ENCODE measurements at places on chromosomes 11 and 22.

GRCh38 chr11:63764679-63765647 is 3.6 kb downstream of the ZFTA start:
- DNase-seq, result no peak

GRCh38 chr11:65130631-65131416 is 3.5 kb downstream of the SYVN1 start:
- DNase-seq, result no peak

DNA sequence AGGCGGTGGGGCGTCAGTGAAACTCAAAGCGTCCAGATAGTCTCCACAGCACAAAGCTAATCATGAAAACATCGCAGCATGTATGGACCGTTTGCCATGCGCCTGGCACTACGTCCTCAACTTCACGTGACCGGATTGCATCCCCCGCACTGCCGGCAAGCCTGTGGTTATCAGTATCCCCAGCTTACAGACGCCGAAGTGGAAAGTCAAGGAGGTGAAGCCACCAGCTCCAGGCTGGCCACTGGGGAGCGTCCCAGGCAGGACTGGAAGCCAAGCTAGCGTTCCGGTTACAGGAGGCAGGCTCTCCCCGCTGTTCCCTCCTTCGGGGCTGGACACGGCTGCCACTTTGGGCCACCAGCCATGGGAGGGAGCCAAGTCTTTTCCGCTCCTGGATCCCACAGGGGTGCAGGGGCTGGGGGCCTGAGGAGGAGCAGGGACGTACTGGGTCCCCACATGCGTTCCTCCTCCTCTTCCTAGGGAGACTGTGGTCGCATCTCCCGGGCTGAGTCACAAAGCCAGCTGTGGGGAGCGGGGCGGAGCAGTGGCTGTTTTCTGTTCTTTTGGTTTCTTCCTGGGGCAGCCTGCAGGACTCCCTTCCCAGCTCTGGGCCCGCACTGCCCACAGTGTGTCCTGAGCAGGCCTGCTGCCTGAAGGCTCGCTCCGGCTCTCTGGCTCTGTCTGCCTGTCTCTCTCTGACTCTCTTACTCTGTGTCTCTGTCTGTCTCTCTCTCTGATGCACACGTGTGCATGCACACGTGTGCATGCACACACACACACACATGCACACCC is 4.3 kb upstream of the OSBPL5 start:
- no peak for DNase-seq

GRCh38 chr22:39317775-39318506 is 1.5 kb downstream of the RPL3 start:
- no peak for DNase-seq

GRCh38 chr11:113204280-113204679 is 110.1 kb upstream of the TTC12 start:
- no peak for DNase-seq

- no peak for DNase-seq
Observed at GRCh38 chr22:35467681-35468434, 67.9 kb downstream of the MCM5 start.

DNA sequence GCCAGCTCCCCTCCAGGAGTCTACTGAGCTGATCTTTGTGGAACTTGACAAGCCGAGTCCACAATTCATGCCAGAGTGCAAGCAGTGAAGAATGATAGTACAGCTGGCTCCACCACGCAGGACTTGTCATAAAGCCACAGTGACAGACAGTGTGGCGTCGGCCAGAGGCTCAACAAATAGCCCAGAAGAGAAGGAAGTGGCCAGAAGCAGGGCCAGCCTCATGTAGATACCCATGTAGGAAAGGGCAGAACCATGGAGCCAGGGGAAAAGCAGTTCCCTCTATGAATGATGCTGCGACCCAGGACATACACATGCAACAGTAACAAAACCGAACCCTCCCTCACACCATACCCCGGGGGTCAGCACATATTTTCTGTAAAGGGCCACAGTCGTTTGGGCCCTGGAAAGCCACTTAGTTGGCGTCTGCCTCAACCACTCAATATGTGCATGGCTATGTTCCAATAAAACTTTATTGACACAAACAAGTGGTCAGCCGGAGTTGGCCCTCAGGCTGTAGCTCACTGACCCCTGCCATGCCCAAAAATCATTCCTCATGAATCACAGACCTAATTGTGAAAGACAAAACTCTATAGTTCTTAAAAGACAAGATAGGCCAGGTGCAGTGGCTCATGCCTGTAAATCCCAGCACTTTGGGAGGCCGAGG is 161.4 kb downstream of the BRD1 start:
- DNase-seq, result no peak

- DNase-seq, result no peak
Observed at GRCh38 chr11:8015753-8016239, 28.7 kb downstream of the EIF3F start.

DNA sequence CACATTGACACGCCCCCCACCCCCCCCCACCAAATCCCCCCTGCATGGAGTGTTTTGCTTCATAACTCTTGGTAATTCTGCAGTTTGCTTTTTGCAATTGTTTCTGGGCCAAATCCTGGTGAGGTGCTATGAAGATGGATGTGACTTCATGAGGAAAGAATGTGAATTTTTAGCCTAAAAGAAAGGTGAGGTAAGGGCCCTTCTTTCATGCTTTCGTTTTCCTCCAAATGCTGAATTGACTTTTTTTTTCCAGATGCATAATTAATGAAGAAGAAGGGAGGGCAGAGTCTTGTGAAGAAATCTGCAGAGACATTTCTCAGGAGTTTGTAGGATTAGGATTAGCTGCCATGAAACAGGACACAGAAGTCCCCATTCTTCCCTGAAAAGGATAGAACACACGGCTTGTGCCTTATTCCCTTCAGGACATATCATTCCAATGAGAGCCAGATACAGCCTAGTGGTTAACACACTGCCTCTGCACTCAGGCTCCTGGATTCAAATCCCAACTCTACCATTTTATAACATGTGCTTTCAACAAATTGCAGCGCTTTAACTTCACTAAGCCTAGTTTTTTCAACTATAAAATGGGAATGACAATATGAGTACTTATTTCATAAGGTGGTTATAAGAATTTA is 19.6 kb upstream of the TBCEL start:
- DNase-seq, result no peak

- DNase-seq, result no peak
Observed at GRCh38 chr11:47979378-47980087, 826 bp upstream of the PTPRJ start.

- no peak for DNase-seq
Observed at GRCh38 chr11:103870821-103871309, 165.6 kb upstream of the DDI1 start.

DNA sequence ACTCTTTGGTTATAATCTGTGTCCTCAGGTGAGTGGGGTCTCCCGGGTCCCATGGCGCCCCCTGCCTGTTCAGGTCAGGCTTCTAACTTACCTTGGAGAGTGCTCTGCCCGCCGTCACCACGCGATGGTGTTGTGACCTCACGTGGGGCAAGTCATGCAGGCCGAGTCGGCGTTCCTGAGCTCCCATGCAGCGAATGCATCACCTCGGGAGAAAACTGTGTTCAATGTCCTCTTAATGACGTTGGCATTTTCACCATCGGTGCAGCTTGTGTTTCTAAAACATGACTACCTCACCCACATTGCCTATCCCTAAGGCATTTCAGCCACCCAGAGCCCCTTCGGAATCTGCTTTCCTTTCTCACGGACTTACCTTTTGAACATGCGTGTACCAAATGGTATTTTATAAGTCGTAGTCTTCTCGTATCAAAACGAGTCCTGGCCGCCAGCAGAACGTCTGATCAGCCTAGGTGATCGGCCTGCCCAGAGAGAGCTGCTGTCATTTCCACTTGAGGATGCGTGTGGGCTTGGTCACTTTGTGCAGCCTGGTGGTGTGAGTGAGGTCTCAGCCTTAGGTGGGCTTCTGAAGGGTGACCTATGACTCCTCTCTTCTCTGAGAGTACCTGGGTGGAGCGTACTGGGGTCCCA is 64.8 kb downstream of the TBC1D22A start:
- DNase-seq, result no peak

- no peak for DNase-seq
Observed at GRCh38 chr11:21912285-21912684, 280.6 kb upstream of the ANO5 start.

GRCh38 chr11:94662065-94662779 is 95.1 kb downstream of the PIWIL4 start:
- DNase-seq, result no peak

- DNase-seq, result no peak
Observed at GRCh38 chr22:46049726-46050450, 72.9 kb upstream of the WNT7B start.

DNA sequence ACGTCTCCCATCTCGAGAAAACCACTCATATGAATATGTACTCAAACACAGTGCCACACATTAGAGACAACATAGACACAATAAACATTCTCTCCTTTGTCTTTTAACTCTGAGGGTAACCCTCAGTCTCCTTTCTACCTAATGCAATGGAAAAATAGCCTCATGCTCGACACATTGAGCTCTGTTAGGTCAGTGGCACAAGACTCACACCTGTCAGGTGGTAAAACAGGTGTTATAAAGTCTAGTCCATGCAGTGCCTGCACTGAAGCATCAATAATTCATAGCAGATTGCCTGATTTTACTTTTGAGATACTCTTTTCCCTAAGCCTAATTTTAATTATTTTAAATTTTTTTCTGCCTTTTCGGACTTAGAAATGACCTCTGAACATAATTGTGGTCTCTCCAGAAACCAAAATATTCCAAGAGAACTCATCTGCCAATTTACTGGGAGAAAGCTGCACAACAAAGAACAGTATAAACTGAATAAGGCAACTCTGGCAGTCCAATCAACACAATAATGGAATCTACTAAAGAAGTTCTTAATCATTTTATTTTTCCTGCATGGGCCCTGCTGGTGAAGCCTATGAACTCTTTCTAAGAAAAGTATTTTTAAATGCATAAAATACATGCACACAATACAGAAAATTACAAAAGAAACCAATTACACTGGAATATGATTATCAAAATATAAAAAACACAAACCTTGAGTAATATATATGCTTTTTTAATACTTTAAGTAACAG is 9.9 kb downstream of the RDX start:
- DNase-seq, result no peak

DNA sequence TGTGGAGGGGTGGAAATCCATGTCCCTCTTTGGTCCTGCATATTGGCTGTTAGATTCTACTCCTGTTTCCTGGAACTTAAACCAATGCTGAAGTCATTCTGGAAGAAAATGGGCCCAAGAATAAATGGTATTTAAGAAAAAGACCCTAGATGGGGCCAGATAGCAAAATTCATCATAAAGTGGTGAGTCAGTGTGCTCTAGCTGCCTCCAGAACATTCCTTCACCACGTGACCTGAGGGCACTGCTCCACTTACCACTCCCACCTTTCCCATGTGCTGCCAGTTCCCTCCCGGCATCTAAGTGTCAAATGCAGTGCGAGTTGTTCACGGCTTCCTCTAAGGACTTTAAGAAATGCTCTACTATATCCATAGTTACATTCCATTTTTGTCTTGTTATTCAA is 30.9 kb upstream of the NAP1L4 start:
- no peak for DNase-seq

DNA sequence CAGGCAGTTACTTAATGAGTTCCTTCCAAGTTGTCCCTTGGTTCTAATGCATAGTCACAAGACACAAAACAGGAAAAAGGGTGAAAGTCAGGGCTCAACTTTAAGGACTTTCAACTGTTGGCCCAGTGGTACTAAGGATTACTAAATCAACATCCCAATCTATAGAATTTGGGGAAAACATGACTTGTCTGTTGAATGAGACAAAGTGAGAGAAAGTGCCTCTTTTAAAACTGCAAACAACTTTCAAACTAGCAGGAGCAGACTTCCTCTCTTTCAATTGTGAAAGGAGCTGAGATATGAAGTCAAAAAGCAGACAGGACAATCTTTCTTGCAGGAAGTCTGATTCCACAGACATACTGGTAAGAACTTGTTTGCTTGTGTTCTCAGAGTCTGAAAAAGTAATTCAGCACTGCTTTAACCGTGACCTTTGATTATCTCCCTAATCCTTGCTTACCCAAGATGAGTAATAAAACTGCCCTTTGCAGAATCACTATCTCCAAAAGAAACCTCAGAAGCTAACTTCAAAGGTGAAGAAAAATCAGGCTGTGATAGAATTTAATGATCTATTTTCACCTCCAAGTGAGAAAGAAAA is 960.7 kb upstream of the RAG2 start:
- no peak for DNase-seq

DNA sequence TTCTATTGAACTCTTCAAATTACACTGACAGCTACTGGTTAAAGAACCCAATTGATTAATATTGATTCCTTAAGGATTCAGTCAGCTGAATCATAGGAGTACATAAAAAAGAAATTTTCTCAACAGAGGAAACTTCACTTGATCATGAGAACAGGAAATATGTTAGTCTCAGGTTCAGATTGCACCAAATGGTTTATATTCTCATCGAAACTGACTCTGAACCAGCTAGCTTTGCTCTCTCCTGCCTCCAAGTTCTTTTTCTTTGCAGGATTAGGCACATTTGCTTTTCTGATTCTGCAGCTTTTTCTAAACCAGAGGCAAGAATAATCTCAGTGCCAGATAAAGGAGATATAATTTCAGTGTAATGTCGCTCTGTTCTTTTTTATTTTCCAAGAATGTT is 33.2 kb upstream of the CTSC start:
- no peak for DNase-seq

- no peak for DNase-seq
Observed at GRCh38 chr11:102225689-102226568, 91.4 kb upstream of the BIRC3 start.

GRCh38 chr22:34847072-34847471 is 218.9 kb upstream of the ISX start:
- no peak for DNase-seq

- no peak for DNase-seq
Observed at GRCh38 chr22:22907551-22908494, 20.2 kb downstream of the IGLL5 start.

GRCh38 chr22:48186146-48186790 is 1423.8 kb downstream of the TBC1D22A start:
- DNase-seq, result no peak

All from urinary bladder (tissue), 4 donors.